Mucosa of descending colon (tissue), 3 donors: ENCODE measurements at places on chromosomes 7 and 10.

DNA sequence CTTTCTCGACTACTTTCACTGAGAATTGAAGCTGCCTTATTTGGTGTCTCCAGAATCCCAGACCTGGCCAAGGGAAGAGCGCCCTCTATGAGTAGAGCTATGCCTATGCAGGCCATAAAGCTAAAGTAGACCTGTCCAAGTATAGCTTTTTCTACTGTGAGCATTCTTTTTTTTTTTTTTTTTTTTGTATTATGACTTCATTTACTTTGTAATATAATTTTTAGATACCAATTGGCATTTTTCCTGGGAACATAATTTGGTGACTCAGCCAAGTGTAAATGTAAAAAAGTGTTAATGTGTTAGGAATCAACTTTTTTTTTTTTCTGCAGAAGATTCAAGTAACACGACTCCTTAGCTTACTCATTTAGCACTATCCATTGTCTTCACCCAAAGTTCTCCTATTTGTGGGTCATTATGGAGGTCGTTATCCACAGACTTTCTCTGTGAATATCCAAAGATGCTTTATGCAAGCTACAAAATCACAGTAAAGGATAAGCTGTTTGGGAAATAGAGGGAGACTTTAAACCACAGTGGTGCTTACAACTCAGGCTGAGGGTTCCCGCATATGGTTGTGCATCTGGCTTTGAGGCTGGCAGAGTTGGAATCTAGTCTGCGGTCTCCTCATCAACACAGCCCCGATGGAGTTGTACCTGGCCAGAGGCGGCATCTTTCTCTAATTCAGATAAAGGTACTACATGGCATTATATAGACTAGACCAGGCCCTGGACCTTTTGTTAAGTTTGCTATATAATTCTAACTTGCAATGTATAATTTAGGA is 1040.2 kb upstream of the SORCS1 start:
- DNase-seq = no peak

DNA sequence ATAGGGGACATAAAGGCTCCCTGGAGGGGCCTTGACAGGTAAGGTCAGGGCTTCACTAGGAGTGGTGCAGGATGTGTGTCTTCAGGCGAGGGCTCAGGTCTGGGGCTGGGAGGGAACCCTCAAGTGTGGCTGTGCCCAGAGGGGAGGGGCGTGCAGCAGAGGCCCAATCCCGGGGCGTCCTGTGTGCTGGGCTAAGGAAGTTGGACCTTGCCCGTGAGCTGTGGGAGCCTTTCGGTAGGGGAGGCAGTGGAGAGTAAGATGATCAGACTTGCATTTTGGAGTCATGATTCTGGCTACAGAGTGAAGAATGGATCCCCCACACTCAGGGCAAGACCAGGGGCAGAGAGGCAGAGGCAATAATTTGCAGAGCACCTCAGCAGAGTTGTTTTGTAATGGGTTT is 145.4 kb downstream of the BUB3 start:
- DNase-seq = no peak

- DNase-seq = no peak
Measured at GRCh38 chr10:48463318-48464003, 141.4 kb downstream of the ARHGAP22 start.

- no peak for DNase-seq
Measured at GRCh38 chr7:155731380-155731779, 80.9 kb downstream of the SHH start.
